ENCODE measurements at places on chromosomes 5 and 9.
A peak's percentile ranks its signal among the peaks of the same experiment; 100 is the strongest.

DNA sequence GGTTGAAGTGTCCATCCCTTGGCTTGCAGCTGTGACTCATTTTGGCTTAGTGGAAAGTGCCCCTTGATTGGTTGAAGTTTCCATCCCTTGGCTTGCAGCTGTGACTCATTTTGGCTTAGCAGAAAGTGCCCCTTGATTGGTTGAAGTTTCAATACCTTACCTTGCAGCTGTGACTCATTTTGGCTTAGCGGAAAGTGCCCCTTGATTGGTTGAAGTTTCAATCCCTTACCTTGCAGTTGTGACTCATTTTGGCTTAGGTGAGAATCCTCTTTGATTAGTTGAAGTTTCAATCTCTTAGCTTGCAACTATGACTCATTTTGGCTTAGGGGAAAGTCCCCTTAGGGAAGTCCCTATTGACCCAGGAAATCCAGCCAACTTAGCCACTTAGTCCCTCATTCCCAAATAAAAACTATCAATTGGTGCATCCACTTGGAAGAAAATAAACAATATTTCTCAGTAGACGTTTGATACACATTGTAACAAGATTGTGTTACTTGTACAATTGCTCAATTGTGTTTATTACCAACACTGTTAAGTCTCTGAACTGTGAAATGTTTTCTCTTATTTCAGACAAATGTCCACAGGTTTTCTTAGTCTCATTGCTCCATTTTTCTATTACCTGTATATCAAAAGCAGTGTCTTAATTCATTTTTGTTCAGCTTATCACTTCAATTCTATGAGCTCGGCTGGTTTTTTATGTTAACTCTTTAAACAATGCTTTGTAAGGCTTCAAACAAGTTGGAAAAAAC, 2308.8 kb upstream of the ACO1 start:
- peak; percentile 11 for DNase-seq

DNA sequence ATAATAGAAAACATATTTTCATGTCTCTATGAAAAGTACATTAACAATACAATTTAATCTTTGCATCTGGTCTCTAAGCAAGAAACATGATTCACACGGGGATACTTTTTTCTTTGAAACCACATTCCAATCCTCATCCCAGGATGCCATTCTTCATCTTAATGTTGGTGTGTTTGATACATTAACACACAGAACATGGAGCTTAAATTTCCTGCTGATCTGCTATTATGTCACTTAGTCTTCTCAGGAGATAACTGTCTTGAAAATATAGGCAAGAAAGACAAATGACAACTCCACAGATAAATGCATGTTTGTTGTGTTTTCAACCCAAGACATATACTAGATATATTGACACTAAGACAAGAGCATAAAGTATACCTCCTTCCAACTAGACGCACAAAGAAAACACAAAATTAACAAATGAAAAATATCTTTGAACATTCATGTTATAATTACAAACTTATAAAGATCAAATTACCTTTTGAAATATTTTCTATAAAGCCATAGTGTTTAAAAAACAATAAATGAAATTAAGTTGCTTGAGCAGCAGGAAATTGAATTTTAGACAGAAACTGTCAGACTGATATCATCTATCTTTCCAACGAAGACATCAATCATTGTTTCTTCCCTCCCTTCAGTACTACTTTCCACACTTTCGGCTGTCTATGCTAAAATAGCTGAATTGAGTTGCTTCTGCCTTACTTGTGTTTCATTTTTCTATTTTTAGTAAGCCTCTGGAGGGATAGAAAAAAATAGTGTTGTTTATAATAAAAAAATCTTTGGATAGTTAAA, 1676.7 kb upstream of the CDH9 start:
- DNase-seq: no peak

GRCh38 chr9:129197978-129198318, 19.9 kb upstream of the IER5L start:
- no peak for DNase-seq

- DNase-seq: no peak
These were observed 49.7 kb downstream of the CYSTM1 start for GRCh38 chr5:140224658-140225057.

GRCh38 chr5:107389130-107389774, 281.5 kb downstream of the EFNA5 start:
- DNase-seq: no peak

DNA sequence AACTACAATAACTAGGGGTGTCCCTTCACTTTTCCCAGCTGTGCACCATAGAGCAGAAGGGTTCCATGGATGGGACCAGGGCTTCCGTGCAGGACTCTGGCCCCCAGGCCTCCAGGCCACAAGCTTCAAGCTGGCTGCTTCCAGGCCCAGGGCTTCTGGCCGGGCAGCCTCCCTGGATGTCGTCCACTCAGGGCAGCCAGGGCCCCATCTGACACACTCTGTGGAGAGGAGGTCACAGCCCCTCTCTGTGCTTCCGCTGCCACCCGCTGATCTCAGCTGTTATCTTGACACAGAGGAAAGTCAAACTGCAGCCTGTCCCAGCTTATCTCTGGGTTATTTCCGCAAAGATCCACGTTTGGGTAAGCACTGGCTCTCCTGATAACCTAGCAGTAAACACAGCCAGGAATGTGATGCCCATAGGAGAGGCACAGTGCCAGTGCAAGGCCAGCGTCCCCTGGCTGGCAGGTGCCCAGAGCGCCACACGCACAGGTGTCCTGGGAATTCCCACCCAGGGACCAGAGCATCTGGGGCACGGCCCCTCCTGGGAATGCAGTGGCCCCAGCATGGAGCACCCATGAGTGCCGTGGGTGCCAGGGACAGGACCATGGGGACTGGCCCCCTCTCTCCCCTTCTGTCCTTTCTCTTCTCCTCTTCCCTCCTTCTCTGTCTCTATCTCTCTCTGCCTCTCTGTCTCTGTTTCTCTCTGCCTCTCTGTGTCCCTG, 15.6 kb upstream of the SLC6A19 start:
- DNase-seq: no peak

DNA sequence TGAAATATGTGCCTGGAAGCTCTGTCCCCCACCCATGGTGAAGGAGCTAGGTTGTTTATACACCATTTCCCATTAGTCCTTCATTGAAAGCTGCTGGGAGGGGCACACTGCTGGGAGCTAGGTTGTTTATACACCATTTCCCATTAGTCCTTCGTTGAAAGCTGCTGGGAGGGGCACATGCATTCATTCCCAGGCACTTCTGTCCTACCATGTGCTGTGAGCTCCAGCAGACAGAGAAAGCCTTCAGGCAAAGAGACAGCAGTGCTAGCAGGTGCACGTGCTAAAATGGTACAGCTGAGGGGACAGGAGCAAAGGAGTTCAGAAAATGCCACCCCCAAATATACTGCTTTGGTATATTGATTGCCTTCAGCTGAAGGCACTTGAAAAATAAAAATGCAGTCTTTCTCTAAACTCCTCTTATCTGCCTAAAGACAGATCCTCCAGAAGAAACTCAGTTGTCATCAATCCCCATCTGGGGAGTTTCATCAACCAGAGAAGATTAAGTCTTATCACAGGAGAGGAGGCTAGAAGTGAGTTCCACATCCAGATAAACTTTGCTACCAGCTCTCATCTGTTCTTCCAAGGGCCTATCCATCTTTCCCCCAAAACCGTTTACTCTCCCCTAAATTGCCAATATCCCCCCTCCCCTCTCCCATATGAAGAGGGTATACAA, 27.7 kb upstream of the DAPK1 start:
- DNase-seq: no peak

DNA sequence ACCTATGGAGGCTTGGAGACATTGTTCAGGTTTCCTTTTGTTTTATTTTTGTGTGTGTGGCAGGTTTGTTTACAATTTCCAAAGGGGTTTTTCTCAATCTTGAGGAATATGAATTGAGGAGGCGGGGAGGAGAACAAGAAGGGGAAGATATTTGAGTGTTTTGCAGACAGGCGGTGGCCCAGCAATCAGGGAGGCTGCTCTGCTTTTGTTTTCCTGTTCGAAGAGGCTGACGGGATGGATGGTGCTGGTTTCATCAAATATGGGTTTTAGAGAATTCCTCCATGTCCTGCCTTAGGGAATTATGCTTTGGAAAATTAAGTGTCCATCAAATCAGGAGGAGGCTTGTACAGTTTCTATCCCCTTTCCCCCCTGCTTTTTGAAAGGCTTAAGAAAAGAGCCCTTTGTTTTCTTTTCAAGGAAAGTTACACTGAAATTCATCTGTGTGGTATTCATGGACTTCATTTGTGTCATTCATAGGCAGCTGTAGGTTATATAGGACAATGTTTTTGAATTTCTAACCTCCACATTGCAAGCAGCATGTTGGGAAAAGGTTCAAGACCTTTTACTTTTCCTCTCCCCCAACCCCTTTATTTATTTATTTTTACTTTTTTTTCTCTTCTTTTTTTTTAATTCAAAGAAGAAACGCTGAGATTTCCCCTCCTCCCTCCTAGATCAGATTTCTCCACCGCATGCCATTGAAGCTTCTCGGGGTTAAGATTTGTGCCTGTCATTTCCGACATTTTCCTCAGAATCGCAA, 107.4 kb downstream of the ZNF462 start:
- no peak for DNase-seq

- DNase-seq: no peak
These were observed 65.5 kb downstream of the INSYN2B start for GRCh38 chr5:169914766-169915165.

GRCh38 chr9:125652759-125653158, 54.2 kb downstream of the MAPKAP1 start:
- no peak for DNase-seq

DNA sequence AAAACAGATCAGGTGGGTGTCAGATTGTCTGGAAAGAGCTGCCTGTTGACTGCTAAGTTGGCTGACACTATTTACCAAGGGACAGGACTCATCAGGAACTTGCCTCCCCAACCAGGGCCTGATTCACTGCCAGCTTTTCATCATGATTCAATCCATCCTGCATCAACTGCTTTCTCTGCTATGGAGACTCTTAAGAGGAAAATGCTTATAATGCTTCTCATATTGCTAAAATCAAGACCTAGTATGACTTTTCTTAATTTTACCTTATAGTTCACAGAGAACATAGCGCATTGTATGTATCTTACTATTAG, 21.3 kb downstream of the HTR4 start:
- no peak for DNase-seq

DNA sequence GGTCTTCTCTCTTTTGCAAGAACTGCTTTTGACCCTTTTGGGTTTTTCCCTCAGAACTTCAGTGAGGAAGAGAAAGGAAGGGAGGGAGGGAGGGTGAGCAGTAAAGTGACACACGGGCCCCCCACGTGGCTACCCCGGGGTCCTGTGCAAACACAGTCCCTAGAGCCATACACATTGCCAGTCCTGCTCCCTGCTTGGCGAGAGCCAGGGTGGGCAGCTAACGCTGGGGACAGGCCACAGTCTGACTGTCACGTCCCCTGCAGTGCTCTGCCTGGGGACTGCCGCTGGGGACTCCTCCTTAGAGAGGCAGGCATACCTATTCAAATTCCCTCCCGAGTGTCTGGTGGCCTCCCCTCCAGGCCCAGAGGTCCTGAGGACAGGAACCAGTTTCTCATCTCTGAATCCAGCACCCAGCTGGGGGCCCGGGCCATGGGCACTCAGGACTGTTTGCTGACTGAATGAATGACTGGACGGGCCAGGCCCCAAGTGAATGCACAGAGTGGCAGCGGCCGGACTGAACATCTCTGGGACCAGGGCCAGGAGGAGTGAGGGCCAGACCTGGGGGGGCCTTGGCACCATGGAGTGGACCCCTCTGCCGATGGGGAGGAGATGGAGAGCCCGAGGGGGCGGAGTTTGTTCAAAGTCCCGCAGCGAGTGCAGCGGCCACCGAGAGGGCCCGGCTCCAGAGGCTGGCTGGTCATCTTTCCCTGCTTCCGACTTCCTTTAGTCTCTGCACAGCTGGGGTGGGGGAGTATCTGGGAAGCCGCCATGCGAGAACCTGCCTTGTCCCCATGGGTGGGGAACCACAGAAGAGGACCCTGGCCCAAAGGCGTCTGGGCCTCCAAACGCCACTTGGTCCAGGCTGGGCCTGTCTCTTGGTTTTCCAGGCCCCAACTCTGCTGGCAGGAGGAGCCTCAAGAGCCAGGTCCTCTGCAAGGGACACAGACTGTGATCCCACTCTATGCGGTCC, 5.8 kb downstream of the CCDC187 start:
- DNase-seq: no peak

GRCh38 chr5:41955432-41956024, 30.4 kb downstream of the FBXO4 start:
- no peak for DNase-seq

Measured in LoVo (cell line).